ENCODE measurements at places on chromosomes 16 and 17.
A peak's percentile ranks its signal among the peaks of the same experiment; 100 is the strongest.

DNA sequence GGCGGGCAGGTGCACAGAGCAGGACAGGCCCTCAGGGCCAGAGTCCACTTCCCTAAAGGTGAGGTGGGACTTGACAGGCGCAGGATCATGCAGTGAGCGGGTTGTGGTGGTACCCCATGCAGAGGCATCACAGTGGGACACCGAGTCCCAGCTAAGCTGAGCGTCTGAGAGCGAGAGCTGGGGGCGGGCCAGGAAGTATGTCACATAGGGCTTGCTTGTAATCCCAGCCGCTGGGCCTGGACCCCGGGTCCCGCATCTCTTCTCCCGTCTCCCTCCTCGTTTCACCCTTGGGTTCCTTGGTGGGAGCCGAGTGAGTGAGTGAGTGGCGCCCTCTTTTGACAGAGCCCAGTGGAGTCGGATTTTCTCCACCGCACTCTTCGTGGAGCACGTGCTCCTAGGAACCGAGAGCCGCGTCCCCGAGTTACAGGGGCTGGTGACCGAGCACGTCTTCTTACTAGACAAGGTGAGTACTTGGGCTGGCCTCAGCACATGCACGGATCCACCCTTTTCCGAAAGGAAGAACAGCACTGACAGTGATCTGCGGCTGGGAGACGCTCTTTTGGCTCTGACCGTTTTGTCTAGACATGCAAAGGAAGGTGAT, 50.8 kb upstream of the ENDOV start:
- DNase-seq = no peak

DNA sequence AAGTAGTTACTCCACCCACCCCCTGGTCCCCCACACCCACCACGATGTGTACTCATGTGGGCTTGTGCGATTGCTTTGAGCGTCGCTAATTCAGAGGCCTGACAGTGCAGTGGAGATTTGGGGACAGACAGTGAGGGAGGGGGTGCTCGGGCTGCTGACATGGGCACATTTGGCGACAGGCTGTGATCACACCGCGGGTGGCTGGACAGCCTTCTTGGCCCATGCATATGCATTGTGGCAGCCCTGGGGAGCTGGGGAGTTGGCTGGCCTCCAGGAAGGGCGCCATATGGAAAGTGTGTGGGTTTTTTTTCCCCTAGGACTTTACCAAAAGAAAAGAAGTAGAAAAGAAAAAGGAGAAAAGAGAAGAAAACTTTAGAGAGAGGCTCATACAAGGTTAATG, 275.5 kb upstream of the N4BP1 start:
- DNase-seq = no peak

DNA sequence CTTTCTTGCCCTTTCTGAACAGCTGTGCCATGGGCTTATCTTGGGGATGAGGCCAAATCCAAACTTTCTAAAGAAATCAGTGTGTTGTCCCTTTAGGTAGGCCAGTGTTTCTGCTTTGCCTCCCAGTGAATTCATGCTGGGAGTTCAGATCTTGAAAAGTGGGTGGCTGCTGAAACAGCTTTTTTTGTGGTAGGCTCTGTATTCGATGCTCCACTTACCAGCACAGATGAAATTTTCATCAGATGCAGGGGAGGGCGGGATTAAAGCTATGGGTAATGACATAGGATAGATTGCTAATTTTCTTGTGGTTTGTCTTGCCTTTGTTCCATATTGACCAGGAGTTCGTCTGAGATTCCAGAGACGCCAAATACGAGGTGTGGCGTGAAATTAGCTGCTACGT, 2.8 kb downstream of the SOCS7 start:
- no peak for DNase-seq

- DNase-seq = no peak
These were observed 4.7 kb upstream of the TGFB1I1 start for GRCh38 chr16:31467151-31467773.

DNA sequence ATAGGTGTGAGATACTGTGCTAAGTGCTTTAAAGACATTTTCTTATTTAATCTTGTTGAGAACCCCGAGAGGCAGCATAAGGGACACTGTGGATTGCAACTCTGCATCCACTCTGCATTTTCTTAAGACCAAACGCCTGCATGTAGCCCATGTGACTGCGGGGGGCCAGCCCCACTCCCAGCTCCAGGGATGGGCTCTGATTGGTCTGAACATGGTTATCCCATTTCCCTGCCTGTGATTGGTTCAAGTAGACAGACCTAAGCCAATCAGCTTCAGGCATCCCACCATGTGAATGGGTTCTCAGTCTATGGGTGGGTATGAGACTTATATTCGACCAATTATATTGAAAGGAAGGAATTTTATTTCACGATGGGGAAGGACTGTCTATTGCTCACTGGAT, 33.2 kb upstream of the USP7 start:
- no peak for DNase-seq

- no peak for DNase-seq
These were observed 144.5 kb downstream of the CLEC16A start for GRCh38 chr16:11088831-11089230.

DNA sequence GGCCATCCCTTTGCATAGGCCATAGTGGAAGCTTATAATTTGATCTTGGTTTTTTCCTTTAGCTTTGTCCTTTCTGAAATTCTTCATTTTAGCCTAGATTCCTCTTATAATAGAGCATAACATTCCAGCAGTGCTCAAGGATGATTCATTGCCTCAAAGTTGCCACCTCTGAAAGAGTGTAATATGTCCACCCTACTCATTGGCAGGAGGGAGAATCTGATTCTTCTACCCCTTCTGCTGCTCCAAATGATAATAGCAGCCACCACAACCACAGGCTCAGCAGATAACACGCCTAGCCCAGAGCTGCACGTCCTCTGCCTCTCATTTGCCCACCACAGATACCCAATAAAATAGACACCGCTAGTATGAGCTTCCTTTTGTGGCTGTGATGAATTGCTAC, 337.4 kb upstream of the HSBP1 start:
- no peak for DNase-seq

DNA sequence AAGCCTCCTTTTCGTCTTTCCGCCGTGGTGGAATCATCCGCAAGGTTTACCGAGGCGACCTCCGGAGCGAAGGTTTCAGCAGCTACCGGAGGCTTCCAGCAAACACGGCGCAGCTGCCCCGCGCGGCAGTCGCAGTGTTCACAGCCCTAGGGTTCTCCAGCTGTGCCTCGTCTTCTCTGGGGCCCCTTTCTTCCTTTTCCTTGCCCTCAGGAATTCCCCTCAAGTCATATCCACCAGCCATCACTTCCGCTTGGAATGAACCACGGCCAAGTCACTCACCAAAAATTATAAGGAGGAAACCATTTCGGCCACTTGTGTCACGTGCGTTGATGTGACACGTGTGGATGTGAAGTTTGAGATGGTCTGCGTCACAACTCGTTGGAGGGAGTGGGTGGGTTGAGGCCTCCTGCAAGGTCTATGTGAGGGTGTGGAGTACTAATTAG, 636 bp upstream of the ERN1 start:
- no peak for DNase-seq

DNA sequence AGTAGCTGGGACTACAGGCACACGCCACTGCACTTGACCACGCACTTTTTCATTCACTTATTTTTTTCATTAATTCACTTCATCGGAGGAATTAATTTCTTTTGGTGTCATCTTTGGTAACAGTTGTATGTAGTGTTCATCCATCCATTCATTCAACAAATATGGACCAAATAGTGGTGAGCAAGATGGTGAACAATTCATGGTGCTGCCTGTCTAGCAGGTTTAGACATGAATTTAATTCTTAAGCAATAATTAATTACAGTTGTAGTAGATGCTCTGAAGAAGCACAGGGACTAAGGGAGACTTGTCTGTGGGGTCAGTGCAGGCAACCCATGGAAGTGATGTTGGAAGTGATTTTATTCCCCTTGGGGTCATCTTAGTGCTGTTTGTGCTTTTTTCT, 22.4 kb downstream of the GDE1 start:
- no peak for DNase-seq

DNA sequence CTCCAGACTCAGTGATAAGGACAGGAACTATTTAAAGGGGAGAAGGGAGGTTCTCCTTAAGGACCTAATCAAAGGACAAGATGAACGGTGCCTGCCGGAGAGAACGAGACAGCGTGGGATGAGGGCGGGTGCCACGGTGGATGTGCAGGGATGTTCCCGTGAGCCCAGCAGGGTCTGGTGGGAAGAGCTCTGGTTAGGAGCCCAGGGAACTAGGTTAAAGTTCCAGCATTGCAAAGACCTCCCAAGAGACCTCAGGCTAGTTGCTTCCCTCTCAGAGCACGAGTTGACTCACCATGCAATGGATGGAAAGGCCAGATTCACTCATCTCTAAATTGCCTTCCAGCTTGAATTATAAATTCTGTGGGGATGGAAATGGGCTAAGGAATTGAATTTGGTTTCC, 14.7 kb downstream of the CCR7 start:
- peak; percentile 22 for DNase-seq

GRCh38 chr16:79564671-79565107, 35.8 kb downstream of the MAF start:
- DNase-seq = no peak

DNA sequence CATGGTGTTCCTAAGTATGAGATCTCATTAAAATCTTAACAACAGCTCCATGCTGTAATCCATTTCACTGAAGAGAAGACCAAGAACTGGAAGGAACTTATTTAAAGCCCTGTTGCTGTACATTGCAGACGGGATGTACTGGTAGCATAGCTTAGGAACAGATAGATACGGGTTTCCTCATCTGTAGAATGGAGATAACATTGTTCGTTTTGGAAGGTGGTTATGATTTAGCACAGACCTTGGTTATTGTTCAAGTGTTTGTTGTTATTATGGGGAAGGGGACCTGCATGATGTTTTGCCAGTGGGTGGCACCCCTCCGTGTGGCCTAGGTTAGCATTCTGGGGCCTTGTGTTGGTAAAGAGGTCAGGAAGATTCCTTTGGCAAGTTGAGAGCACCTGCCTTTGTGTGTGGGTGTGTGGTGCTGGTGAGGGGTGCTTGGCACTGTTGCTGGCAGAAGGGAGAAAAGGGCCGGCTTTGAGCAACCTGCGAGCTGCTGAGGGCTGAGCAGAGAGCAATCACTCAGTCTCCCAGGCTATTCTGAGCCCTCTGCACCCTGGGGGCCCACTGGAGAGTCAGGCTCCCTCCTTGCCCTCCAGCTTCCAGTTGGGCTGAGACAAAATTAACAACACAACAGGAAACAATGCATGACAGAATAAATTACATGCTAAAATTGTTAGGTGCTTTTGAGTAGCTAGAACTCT, 2.3 kb downstream of the TAOK2 start:
- DNase-seq = no peak

- DNase-seq = no peak
These were observed 1.8 kb downstream of the JPT1 start for GRCh38 chr17:75152523-75152921.

DNA sequence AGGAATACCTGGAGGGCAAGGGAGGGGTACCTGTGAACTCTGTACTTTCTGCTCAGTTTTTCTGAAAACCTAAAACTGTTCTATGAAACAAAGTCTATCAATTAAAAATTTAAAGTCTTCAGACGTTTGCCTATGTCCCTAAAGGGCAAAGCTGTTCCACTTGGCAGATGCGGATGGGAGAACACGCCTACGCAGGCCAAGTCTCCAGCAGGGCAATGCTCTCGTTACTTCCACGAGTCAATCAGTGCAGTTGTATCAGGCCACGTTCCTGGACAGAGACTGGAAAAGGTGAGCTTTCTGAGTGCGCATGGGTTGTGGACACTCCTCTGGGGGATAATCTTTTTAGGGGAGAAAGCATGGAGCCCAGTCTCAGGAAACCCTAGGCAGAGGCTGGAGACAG, 86.6 kb downstream of the NXN start:
- no peak for DNase-seq

- peak; percentile 79 for DNase-seq
These were observed 328 bp downstream of the LLGL1 start for GRCh38 chr17:18225642-18226283.

- DNase-seq = no peak
These were observed 35.4 kb downstream of the RGS9 start for GRCh38 chr17:65172496-65173136.

- DNase-seq = peak; percentile 43
These were observed 298.3 kb downstream of the CDH11 start for GRCh38 chr16:64823481-64824075.

DNA sequence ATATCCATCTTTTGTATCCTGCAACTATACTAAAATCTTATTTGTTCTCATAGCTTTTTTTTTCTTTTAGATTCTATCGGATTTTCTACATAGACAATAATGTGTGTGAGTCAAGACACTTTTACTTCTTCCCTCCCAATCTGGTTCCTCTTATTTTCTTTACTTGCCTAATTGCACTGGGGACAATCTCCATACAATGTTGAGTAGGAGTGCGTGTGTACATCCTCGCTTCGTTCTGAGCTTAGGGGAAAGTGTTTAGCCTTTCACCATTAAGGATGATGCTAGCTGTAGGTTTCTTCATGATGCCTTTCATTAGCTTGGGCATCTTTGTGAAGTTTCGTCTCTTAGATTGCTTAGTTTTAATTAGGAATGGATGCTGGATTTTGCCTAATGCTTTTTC, 2.9 kb downstream of the SPATA32 start:
- no peak for DNase-seq

GRCh38 chr16:49491771-49492761, 118.5 kb downstream of the C16orf78 start:
- DNase-seq = peak; percentile 73

GRCh38 chr17:42212382-42212781, 18.1 kb upstream of the GHDC start:
- DNase-seq = no peak

- no peak for DNase-seq
These were observed 17.4 kb upstream of the ICAM2 start for GRCh38 chr17:64037802-64038201.

GRCh38 chr16:17491140-17491662, 20.4 kb upstream of the XYLT1 start:
- no peak for DNase-seq

DNA sequence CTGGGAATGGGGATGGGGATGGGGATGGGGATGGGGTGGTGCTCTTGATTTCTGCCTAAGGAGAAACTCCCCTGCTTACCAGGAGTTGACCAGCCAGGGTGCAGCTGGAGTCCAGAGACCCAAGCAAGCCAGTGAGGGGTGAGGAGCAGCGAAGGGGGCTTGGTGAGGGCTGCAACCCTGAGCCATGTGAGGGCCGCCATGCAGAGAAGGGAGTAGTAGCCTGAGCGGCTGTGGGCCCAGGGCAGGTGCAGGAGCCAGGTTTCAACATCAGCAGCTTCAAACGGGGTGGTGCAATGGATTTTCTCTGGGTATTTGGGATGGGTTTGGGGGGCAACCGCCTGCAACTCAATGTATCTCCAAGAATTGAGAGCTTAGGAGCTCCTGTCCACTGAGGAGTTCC, 35.2 kb downstream of the COX4I1 start:
- DNase-seq = no peak

- DNase-seq = no peak
These were observed 114.7 kb downstream of the NOG start for GRCh38 chr17:56708220-56708558.

- DNase-seq = no peak
These were observed 7.8 kb downstream of the TRAF7 start for GRCh38 chr16:2163211-2163881.

Measured in right hindlimb (tissue), 1 donor.